Pulmonary artery endothelial cell (primary cell): ENCODE measurements at places on chromosomes 2 and 18.

- DNase-seq: no peak
Observed at GRCh38 chr2:104938231-104938941, 84.5 kb downstream of the POU3F3 start.

DNA sequence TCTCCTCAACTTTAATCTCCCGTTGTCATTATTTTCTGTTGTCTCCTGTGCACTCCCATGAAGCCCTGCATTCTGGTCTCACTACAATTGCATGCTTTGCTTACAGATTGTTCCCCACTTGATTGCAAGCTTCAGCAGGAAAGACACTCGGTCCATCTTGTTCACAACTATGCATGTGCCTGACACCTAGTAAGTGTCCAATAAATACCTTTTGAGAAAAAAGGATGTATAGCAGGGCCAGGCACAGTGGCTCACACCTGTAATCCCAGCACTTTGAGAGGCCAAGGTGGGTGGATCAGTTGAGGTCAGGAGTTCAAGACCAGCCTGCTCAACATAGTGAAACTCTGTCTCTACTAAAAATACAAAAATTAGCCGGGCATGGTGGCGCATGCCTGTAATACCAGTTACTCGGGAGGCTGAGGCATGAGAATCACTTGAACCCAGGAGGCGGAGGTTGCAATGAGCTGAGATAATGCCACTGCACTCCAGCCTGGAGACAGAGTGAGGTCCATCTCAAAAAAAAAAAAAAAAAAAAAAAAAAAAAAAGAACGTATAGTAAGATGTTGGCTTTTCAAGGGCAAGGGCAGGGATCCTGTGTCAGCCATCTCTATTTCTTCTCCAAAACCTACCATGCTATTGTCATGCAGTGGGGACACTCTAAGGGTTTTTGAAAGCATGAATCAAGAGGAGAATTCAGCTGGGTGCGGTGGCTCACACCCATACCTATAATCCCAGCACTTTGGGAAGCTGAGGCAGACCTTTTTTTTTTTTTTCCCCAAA, 338.3 kb downstream of the MYCN start:
- no peak for DNase-seq

GRCh38 chr2:187939180-187939579, 352.5 kb upstream of the GULP1 start:
- DNase-seq: no peak

- DNase-seq: no peak
Observed at GRCh38 chr2:127052057-127052770, 54.7 kb downstream of the BIN1 start.

GRCh38 chr2:215712219-215712868, 276.5 kb upstream of the FN1 start:
- DNase-seq: no peak

GRCh38 chr18:49638891-49639557, 77.2 kb downstream of the LIPG start:
- DNase-seq: no peak

DNA sequence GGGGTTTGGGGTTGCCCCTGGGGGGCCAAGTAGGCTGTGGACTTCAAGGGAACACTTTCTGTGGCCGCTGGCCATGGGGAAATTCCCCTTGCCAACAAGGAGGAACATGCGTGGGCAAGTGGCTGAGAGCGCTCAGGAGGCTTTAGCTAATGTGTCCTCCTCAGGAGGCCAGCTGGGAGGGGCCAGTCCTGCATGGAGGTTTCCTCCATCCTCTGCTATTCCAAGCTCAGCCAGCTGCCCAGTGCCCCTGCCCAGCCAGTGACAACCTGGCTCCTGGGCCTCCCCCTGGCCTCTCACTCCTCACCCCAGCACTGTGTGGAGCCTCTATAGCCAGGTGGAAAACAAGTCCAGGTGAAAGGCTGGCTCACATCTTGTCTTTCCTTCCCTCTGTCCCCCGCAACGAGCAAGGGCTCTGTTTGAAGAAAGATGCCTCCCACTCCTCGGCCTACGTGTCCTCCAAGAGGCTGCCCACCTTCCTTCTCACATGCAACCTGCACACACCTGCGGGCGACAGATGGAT, 64.4 kb upstream of the DAPL1 start:
- DNase-seq: no peak

DNA sequence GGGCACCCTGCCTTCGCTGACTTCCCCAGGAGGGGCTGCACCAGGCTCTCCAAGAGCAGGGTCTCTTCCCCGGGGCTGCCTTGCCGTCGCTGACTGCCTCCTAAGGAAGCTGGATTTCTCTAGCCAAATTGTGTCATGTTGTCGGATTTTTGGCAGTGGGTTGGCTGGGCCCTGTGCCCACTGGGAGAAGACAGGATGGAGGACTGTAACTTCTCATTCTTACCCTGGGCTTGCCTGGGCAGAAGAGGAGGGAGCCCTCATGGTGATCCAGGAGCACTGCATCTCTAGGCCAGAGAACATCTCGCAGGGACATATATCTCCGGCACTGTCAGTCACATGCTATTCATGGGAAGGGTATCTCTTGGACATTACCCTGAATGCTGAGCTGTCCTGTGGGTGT, 6.3 kb downstream of the MYO7B start:
- no peak for DNase-seq

DNA sequence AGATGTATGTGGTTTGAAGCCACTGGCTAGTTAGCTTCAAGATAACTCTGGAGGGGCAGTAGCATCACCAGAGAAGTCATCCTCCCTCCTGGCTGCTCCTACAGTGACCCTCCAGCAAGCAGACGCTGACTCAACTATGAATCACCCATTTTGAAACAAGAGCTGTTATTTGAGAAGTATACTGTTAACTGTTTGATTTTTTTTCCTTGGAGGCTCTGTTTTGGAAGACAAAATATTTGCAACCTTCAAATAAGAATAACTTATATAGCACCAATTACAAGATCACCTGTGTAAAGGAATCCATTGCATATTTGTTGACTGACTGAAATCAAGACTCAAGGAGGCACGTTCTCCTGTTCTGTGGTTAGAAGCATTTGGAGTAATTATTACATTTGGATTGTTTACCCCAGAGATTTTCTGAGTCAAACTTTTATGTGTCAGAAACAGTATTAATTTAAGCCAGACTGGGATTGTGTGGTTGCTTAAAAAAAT, 313.8 kb downstream of the MTX2 start:
- peak; percentile 63 for DNase-seq

DNA sequence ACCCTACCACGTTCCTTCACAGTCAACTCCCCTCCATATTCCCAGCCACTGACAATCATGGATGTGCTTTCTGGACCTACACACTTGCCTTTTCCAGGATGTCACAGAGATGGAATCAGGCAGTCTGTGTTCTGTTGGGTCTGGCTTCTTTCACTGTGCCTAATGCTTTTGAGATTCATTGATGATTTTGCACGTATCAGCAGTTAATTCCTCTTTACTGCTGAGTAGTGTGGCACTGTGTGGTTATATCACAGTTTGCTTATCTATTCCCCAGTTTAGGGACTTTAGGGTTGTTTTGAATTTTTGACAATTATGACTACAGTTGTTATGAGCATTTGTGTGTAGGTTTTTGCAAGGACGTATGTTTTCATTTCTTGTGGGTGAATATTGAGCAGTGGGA, 191.7 kb downstream of the ACKR3 start:
- no peak for DNase-seq
